ENCODE measurements at places on chromosomes 12 and 14.

DNA sequence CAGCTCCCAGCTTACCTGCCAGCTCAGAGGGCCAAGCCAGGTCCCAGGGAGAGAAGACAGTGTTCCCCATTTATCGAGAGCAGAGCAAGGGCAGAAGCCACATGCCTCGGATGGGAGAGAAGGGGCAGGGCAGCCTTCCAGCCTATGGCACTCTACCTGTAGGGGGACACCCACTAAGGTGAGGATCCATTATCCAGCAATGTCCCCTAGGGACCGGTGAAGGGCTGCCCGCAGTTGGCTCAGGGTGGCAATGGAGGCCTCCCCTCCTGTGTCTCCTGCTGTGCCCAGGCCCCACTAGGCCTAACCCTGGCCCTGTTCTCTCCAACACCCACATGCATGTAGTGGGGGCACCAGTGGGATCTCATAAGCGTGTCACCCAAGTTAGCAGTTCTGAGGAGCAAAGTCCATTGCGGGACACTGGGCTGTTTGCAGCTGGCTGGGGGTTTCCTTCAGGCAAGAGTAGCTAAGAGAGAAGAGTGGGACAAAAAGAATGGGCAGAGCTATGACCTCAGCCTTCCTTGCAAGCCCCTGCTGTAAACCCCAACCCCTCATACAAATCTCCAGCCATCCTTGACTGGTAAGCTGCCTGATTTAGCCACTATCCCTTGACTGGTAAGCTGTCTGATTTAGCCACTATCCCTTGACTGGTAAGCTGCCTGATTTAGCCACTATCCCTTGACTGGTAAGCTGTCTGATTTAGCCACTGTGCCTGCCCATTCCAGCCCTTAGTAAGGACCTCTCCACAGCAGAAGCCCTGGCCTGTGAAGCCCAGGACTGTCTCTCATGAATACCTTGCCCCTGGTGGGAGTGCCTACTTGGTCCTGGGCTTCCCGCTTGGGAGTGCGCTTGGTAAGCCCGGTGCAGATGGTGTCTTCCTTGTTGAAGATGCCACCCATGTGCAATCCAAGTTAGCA, 5.2 kb upstream of the ASB2 start:
- no peak for DNase-seq

DNA sequence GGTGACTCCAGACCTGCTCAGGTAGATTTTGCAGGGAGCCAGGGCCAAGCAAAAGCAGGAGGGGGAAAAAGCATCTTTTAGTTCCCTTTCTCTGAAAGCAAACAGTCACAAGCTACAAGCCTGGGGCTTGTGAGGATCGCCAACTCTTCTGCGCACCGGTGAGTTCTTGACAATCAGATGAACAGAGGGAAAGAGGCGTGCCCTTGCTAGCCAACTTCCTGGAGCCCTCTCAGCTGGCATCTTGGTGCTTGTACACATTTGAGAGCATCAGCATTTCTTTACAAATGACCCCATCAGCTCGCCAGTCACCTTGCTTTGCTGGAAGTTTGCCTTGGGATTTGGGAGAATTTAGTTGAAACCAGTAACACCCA, 55.5 kb downstream of the ZNF664 start:
- DNase-seq = no peak

DNA sequence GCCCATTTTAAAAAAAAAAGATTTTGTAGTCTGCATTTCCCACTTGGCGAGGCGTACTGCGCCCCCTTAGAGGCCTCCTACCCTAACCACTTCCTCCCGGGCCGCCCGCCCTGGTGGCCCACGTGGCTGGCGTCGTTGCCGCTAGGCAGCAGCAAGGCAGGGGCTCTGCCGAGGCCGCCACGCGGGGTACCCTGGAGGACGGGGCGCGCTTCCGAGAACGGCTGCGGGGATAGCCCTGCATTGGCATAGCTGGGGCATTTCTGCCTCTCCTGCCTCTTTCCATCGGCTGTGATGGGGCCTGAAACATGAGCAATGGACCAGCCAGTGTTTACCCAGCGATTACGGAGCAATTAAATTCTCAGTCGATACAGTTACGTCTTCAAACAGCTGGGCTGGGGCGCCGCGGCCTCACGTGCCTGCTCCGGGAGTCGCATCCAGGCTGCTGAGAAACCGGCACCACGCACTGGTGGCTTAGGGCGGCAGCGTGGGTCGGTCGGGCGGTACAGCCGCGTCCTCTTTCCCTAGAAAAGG, 38.0 kb downstream of the IQSEC3 start:
- no peak for DNase-seq

- peak; percentile 33 for DNase-seq
Observed at GRCh38 chr12:27844366-27845090, 64.5 kb upstream of the MANSC4 start.

- no peak for DNase-seq
Observed at GRCh38 chr12:1007276-1007675, 16.3 kb downstream of the ERC1 start.

- DNase-seq = peak; percentile 86
Observed at GRCh38 chr14:74572726-74573301, 39.2 kb downstream of the LTBP2 start.

DNA sequence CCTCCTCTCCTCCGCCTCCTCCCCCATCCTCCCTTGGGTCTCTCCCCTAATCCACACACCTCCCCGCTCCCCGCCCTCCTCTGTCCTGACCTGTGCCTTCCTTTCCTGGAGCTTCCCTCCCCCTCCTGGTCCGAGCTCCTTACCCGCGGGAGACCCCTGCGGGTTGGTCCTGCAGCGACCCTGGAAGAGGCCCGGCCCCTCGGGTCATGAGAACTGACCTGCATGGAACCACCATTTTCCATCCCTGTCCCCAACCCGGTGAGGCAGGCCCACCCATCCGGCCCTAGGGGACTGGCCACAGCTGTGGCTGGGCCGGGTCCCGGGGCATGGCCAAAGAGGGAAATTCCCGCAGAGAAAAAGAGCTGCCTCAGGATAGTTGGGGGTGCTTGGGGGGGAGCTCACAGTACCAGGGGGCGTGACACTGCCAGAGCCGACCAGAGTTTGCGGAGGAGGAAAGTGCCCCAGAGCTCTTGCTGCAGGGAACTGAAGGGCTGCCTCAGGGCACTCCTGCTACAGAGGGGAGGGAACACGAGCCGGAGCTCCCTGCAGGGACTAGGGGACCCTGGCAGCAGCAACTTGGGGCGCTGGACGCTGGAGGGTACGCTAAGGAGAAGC, 613 bp downstream of the ARHGEF40 start:
- no peak for DNase-seq

DNA sequence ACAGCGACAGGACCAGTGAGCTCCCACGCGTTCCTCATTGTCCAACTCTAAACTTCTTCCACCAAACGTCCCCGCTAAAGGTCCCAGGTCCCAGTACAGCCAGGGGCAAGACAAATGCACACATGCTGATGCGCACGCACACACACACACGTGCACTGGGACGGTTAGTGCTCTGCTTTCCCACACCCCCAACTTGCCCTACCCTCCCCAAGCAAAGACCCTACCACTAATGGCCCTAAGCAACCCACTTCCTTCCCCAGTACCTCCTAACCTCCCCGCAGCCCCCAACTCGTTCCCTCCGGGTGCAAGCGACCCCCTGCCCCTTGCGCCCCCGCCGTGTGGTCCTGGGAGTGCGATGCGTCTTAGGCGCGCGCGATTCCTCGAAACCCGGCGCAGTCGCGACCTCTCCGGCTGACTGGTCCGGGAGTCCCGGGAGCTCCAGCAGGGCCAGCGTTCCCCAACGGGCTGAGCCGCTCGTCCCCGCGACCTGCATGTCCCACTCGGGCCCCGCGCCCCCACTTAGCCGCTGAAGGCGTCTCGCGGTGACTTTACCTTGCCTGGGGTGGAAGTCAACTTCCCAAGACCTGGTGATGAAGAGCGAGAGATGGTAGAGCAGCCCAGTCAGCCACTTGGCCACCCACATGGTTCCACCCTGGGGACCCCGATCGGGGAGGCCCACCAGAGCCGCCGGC, 578 bp downstream of the ADAMTS20 start:
- no peak for DNase-seq

Measured in bronchial epithelial cell (primary cell).